ENCODE measurements at places on chromosomes 3 and 15.

DNA sequence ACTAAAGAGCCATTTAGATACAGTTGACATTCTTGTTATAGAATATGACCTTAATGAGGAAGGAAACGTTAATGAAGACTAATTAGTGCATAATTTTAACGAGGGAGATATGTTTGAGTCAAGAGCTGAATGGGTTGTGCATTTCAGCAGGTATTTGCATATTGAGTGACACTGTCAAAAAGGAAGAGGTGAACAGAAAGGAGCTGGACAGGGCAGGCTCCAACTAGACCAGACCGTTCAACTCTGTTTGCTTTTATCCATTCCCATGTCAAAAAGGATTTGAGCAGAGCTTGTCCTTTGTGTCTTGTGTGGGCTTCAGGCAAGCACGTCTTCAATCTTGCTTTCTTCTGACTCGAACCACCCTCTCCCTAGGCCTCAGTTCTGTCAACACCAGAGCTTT, 40.7 kb downstream of the B3GALNT1 start:
- DNase-seq: no peak

DNA sequence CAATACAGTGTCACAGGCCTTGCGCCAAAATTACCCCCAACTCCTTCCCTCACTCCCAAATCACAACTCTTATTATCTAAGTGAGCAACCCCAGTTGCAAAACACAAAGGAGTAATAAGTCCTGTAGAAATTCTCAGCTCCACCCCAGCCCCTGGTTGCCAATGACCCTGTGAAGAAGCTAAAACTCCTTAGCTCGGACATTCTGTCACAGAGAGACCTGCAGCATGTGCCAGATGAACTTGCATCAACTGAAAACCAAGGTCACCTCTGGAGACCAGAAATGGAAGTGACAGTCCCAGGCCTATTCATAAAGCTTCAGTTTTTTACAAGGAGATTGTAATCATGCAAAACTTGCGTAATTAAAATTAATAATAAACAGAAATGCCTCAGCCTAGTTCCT, 55.2 kb downstream of the RBPMS2 start:
- peak; percentile 4 for DNase-seq

GRCh38 chr3:156332304-156332703, 211.9 kb downstream of the KCNAB1 start:
- DNase-seq: no peak

DNA sequence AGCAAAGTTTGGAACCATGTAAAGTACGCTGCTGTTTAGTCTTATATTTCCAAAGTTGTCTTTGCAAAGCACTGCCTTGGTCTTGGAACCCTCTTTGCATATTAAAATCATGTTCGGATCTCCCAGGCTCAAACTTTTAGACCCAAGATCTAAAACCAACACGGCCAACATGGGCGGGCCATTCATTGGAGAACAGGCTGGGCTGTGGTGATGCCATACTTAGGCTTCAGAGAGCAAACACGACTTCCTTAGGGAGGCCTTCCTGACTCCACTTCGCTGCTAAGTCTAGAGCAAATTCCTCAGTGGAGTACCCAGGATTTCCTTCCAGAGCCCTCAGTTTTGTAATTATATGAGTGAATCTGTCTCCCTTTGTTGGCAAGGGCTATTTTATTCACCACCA, 3.5 kb downstream of the MAN2C1 start:
- DNase-seq: no peak

- DNase-seq: no peak
These were observed 385.5 kb downstream of the GBE1 start for GRCh38 chr3:81375921-81376320.

DNA sequence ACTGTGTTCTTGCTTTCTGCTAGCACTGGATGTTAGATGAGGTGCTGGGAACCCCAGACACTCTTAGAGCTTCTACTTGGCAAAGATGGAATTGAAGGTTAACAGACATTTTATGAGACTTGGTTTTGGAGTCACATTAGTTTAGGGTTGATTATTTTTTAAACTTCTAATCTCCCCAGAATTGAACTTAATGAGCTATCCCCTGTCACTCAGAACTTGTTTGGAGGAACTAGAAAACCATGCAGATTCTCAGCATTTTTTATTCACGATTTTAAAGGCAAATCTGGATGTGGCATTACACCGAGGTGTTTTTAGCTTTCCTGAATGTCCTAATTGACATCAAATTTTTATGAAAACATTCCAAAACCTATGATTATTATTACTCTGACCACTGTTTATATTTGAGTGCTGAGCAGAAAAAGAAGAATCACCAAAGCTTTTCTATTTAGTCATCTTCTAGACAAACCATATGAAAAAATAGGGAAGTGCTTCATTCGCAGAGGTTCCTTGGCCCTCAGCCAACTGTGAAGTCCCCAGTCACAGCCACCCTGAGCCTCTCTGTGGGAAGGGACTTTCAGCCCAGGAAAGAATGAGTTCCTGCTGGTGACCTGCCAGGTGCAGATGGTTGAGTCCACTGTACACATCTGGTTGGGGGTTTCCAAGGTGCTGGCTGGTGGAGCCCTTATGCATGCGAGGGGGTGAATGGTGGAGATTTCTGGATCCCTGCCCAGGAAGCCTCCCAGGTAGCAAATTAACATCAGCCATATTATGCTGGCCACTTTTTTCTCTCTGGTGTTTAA, 196.0 kb upstream of the TOPAZ1 start:
- DNase-seq: no peak

DNA sequence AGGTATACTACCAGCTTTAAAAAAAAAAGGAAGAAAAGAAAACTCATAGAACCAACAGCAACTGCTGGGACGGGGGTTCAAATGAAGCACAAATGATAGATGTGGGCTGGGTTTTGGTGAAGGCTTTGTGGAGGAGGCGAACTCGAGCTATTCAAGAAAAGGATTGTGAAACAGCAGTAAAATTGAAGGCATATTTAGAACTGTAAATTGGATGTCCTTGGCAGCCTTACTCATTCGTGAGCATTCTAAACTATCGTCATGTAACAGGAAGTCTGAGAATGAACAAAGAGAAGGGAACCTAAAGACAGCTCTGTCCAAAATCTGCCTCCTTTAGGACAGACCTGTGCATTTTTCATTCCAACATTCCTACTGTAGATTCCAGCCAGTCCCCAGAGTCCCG, 97.8 kb downstream of the LARS2 start:
- no peak for DNase-seq

DNA sequence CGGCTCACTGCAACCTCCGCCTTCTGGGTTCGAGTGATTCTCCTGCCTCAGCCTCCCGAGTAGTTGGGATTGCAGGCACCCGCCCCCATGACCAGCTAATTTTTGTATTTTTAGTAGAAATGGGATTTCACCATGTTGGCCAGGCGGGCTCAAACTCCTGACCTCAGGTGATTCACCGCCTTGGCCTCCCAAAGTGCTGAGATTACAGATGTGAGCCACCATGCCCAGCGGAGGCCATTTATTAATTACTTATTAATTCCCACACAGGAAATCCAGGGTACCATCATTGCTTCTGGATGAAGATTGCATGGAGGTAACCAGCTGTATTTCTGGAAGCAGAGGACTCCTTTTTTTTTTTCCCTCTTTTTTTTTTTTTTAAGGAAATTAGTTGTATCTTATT, 37.8 kb downstream of the MAP4 start:
- DNase-seq: no peak

DNA sequence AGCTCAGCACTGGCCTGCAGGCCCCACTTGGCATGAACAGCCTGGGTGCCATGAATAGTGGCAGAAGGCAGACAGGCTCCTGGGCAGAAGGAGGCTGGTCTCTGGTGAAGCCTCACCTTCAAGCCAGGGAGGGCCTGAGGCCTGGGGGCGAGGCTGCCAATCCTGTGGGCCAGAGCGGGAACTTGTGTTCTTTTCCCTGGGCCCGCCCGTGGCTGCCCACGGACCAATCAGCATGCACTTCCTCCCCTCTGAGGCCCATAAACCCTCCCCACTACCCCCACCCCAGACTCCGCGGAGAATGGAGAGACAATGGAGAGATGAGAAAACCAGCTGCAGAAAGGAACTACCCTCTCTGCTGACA, 283.8 kb upstream of the ROBO1 start:
- DNase-seq: no peak

DNA sequence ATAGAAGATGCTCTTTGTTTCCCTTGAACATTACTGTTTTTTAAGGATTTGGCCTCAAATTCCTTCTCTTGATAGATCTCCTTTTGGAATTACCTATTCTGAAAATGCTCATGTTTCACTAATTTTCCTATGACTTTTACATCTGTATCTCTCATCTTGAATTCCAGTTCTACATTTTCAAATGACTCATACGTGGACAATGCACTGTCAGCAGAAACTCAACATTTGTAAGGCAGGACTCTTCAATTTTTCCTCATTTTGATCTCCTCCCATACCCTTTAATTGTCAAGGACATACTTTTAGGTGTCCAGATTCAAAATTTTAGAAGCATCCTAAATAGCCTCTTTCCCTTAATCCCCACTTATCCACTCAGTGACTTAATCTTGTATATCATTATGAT, 341.0 kb upstream of the RASGRP1 start:
- DNase-seq: no peak

GRCh38 chr15:92907229-92907628, 7.1 kb downstream of the CHD2 start:
- DNase-seq: no peak

DNA sequence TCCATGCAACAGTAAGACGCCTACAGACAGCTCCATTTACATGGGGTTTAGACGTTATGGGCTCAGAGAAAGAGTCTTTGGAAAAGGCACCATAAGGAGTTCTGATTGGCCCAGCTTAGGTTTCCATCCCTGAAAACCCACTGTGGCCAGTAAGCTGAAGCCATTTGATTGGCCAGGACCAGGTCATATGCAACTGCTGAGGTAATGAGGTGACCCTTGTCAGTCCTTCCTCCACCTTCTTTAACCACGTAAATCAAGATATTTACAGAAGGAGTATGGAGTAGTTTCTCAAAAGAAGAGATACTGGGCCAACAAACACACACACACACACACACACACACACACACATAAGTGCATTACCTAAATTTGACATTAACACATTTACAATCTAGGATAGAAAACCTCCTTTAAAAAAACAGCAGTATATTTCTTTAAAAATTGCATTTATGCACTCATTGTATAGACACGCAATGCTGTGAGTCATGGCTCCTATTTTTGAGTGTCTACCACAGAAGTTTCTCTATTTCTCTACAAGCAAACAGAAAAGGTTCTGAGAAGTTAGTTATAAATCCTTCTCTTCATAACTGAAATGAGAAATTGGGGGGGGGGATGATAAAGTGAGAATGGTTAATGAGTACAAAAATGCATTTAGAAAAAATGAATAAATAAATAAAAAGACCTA, 16.3 kb upstream of the MB21D2 start:
- no peak for DNase-seq

GRCh38 chr3:115139072-115139471, 8.0 kb downstream of the ZBTB20 start:
- DNase-seq: no peak

DNA sequence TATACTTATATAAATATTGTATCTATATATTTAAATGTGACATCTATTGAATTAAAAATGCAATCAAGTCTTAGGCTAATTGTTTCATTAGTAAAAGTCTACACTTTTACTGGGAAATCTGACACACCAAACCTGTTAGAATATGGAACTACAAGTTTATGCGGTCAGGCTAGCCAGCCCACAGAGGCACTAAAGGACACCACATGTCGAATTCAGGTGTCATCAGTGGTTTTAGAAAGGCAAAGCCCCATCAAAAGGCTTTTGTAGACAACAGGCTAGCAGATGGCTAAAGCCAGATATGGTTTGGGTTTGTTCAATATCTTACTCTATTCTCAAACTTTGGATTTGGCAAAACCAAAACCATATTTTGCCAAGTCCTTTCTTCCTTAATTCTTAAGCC, 411.0 kb downstream of the MECOM start:
- no peak for DNase-seq
